SIG-M5 (cell line): ENCODE measurements at places on chromosomes 3 and 15.

GRCh38 chr15:34853001-34853758 is 57.8 kb upstream of the ACTC1 start:
- DNase-seq: no peak

GRCh38 chr15:52102463-52102862 is 10.1 kb downstream of the BCL2L10 start:
- no peak for DNase-seq

GRCh38 chr3:69422751-69423150 is 36.9 kb upstream of the FRMD4B start:
- DNase-seq: no peak

DNA sequence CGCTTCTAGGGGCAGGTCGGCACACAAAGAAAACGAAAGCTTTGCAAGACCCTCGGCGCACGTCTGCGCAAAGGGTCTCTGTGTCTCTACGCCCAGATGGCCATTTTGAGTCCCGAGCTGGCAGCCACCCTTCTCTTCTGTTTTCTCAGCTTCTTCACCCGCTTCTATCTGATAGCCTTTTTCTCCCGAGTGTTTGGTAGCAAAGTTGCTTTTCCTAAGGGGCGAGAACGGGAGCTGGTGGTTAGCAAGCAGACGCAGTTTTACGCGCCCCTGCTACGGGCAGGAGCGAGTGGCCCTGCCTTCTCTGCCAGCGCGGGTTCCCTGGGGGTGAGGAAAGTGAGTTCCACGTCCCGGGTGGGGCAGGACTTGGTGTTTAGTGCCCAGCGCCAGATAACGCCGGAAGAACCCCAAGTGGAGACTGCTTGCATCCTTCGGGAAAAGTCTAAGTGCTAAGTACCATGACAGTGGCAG is 2.9 kb upstream of the MKRN2 start:
- no peak for DNase-seq

DNA sequence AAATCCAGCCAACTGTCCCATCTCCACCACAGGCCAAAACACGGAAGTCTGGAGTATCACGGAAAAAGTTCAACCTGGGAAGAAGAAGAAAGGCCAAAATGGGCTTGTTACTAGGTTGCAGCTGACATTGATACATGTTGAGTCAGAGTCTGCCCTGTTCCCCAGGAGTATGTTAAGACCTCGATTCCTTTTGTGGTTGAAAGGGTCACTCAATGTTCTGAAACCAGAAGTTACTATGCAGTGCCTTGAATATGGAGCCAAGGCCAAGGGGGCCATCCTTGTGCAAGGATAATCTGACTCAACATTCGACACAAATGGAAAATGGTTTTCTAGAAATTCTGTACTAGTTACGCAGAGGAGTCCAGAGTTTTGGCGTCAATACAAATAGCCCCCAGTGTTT is 104.2 kb downstream of the DGKG start:
- no peak for DNase-seq

DNA sequence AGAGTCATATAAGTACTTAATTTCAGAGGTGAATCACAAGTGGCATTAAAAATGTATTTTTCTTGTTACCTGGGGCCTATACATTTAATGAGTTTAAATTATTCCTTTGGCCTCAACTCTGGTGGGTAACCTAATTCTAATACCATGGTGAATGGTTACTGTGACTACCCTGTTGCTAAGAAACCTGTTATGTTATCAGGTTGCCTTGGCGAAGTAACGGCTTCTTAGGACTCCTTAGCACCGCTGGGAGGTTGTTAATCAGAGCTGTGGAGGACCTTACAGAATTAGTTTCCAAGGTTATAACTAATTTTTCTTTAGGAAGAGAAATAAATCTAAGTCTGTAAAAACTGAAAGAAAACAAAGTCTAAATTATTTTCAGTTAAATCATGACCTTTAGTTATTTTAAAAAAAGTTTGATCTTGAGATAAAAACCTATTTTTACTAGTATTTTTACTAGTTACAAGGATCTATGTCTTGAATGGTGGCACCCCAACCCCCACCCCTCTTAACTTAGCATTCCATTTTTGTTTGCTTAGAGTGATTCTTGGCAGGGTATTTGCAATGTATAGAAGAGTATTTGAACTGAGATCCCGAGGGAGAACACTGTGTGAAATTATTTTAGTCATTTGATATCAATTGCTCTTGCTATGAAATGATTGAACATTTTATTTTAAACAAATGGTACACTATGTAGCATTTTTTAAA is 155.5 kb downstream of the FNDC3B start:
- DNase-seq: no peak

GRCh38 chr15:80403712-80404056 is 498 bp upstream of the ARNT2 start:
- DNase-seq: no peak

DNA sequence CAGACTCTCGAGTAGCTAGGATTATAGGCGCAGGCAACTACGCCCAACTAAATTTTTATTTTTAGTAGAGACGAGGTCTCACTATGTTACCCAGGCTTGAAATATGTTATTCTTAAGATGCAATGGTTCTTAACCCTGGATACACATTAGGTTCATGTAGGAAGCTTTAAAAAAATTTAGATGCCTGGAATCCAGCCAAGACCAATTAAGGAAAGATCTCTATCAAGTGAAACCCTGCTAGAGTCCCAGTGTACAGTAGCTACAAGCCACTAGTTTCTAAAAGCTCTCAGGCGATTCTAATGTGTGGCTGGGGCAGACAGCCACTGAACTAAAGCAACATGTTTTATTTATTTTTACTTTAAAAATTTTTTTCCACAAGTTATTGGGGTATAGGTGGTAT is 33.2 kb downstream of the TRIM69 start:
- no peak for DNase-seq

- DNase-seq: no peak
These were observed 9.7 kb upstream of the RIOX2 start for GRCh38 chr3:97981886-97982285.

DNA sequence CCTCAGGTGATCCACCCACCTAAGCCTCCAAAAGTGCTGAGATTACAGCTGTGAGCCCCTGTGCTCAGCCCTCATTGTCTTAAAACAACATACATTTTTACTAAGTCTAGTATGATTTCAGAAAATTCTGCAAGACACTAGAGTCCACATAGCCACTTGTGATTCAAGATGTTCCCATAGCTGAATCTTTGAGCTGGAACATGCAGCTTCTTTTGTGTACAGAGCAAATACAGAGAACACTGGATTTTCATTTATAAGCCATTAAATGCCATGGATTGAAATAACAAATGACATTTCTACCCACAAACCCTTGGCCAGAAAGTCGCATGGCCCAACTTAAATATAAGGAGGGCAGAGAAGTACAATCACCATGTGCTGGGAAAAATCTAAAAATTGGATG is 1489.2 kb upstream of the GBE1 start:
- no peak for DNase-seq

DNA sequence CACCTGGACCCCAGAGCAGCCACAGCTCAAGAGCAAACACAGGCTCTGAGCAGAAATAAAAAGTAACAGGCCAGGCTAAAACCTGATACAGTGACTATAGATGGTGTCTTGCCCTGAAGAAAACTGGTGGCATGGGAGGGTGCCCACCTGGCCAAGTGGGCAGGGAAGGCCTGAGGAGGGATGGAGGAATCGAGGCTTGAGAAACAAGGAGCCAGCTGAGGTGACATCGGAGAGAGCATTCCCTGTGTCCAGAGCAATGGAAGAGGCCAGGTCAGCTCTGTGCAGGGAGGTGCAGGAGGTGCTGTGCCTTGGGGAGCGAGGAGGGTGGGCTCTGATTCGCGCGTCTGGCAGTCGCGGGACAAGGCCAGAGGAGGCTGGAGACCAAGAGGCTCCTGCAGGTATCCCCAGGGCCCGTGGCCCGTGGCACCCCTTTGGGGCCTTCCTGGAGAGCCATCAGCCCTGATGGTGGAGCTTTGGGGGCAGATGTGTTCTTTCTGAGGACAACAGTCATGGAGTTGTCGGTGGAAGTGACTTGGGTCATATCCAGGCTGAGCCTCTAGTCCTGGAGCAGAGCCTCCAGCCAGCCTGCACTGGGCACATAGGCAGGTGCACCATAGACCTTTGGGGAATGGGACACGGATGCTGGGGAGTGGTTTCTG is 56.1 kb downstream of the PLXNA1 start:
- no peak for DNase-seq

DNA sequence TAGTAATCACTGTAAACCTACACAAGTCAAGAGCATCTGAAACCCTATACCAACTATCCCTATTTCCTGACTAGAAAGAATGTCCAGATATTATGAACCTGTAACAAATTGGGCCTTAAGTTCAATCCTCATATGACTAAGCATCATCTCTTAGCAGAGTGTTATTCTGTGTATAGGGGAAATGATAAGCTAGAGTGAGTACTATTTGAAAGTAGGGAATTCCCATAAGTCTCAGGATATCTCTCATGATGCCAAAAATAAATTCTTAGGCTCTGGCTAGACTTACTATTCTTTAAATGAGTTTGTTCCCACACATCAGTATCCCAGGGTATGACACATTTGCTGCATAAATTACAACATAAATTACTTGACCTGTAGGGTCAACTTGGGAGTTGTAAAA is 15.3 kb downstream of the MRPL47 start:
- DNase-seq: no peak

- DNase-seq: no peak
These were observed 24.8 kb downstream of the TMEM212 start for GRCh38 chr3:171867981-171868380.

GRCh38 chr3:174270841-174271240 is 588.3 kb upstream of the NAALADL2 start:
- no peak for DNase-seq

DNA sequence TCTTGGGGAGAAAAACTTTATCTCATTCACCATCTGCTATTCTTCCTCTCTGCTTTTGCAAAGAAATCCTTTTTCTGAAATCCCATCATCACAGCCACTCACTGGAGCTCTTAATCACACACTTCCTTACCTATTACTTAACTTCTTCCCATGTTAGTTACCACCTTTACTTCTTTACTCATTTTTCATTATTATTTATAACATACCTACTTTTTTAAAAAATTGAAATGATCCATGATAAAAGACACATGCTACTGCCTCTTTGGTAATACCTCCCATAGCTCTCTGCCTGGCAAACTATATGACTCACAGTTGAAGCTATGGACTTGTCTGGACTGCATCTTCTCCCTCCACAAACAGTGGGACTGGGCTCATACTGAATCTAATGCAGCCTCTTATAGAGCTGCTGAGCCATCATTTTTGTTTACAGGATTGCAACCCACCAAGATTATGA is 150.3 kb downstream of the TNIK start:
- no peak for DNase-seq

DNA sequence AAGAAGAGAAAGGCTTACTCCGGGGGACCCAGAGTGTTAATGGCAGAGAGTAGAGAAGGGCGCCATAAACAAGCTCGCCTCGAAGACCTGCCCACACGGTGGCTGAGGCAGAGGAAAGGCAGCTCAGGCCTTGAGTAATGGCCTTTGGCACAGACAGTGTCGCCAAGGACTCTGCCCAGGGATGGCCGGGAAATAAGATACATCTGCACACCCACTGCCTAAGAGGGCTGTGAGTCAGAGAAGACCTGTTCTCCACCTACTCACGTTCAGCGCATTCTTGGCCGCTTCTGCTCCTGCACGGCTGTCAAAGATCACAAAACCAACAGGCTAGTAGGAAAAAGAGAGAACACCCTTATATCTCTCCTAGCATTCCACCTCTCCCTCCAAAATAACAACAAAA is 26.2 kb downstream of the RBPMS2 start:
- no peak for DNase-seq

GRCh38 chr3:150243466-150243865 is 164.6 kb upstream of the TSC22D2 start:
- no peak for DNase-seq

DNA sequence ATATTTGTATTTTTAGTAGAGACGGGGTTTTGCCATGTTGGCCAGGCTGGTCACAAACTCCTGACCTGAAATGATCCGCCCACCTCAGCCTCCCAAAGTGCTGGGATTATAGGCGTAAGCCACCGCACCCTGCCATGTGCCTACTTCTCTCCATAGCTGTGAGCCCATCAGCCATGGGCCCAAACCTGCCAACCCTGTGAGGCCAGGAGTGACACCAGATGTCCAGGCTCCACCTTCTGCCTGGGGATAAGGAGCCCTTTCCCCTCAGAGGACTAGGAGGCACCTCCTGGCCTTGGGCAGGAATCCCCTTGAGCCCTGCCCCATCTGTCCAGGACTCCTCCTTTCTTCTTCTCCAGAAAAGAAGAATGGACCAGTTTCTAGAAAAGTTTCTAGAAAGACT is 14.2 kb upstream of the RFT1 start:
- DNase-seq: no peak

- DNase-seq: no peak
These were observed at the start of gene GPR176 for GRCh38 chr15:39919748-39920509. GPR176 (minus strand) TSS chr15:39920266; CDS start chr15:39920026, 240 bp downstream.

- DNase-seq: no peak
These were observed 363.5 kb upstream of the NECTIN3 start for GRCh38 chr3:110708156-110708555.

- no peak for DNase-seq
These were observed 35.2 kb downstream of the FAM81A start for GRCh38 chr15:59473226-59473625.

DNA sequence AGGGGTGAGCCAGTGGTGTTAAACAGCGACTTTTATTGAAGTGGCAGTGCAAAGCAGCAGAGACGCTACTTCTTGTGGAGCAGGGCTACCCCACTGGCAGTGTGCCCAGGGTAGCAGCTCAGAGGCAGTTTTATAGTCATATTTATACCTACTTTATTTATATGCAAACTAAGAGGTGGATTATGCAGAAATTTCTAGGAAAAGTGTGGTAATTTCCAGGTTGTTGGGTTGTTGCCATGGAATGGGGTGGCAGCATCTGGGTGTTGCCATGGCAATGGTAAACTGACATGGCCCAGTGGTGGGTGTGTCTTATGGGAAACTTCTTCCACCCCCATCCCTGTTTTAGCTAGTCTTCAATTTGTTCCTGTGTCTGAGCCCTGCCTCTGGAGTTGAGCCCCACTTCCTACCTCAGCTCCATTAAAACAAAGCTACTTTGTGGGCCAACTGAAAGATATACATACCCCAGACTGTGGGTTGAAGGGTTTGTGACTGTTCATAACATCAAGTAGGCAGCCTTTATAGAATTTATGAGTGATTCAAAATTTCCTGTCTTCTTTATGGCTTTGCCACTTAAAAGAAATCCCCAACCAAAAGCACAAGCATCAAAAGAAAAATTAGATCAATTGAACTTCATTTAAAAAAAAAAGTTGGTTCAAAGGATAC is 60.3 kb downstream of the EBLN2 start:
- no peak for DNase-seq

DNA sequence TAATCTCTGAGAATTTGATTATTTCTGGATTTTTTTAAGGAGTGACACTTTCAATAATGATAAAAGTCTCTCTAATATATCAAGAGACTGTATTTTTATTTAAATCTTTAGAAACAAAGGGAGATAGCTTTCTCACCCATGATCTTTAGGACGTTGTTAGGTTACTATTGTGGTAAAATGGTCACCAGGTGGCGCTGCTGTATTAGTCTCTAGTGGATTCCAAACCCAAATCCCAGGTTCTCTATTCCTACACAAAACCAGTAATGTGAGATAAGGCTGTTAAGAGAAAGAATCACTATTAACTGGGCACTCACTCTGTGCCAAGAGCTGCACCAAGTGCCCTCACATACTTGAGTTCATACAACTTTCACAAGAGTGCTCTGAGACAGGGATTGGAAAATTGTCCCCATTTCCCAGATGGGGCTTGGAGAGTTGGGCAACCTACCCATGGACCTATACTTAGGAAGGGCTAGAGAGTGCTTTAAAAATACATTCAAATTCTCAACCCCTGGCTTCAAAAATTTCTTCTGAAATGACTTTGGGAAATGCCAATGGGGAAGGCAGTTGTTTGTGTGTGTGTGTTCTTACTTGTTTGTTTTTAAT is 593.4 kb upstream of the TGFBR2 start:
- DNase-seq: no peak
